ENCODE measurements at places on chromosomes 1 and 21. TPM values are rescaled to one million over a fixed set of nuclear protein-coding genes. Genes with fewer than 3 reads are reported as not detected.
A peak's percentile ranks its signal among the peaks of the same experiment; 100 is the strongest.

Gene PPFIA4
- total RNA-seq = 0.13 TPM

Gene CYYR1
- total RNA-seq = 6.4 TPM

Gene MMEL1
- not detected for total RNA-seq

Gene TCHHL1
- not detected for total RNA-seq

Gene ZNF281
- total RNA-seq = 25.3 TPM

Gene OR2T2
- total RNA-seq = not detected

Gene CASQ2
- not detected for total RNA-seq

Gene AADACL3
- total RNA-seq = not detected

Gene A3GALT2
- not detected for total RNA-seq

Gene SLC16A4
- 25.4 TPM for total RNA-seq

Gene CCDC181
- total RNA-seq = 4.8 TPM

Gene IL19
- not detected for total RNA-seq

Gene KRTAP10-3
- total RNA-seq = not detected

Gene CEPT1
- 25.2 TPM for total RNA-seq

Gene TNNT2
- total RNA-seq = 0.89 TPM

Gene MSH4
- total RNA-seq = 0.08 TPM

- no peak for DNase-seq
Measured at GRCh38 chr1:162236201-162236600, 140.5 kb downstream of the SPATA46 start.

GRCh38 chr1:57620605-57621004, 196.7 kb upstream of the DAB1 start:
- no peak for DNase-seq

GRCh38 chr1:7478142-7478790, 292.8 kb upstream of the VAMP3 start:
- DNase-seq = no peak

GRCh38 chr1:198290089-198290683, 133.4 kb downstream of the NEK7 start:
- DNase-seq = no peak

DNA sequence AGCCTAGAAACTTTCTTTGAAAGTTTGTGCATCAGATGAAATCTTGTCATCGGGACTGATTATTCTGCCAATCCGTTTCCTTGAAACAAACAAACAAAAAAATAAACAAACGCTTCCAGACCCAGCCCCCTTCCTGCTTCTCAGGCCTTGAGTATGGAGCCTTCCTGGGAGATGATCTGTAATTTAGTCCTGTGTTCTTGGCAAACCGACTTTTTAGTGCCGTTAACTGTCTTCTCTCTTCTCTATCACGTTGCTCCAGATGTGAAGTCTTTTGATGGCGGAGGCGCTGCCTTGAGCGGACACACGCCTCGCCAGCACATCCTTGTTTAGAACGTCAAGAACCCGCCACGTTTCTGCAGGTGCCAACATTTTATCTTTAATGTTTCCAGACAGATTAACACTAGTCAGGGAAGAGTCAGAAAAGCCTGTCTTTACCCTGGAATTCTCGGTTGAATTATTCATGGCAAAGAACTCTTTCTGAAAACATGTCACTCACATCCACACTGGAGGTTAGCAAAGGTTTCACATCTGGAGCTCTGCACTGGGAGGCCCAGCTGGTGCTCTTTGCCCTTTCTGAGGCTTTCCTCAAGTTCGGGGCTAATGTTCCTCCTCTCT, 265.7 kb upstream of the C1orf174 start:
- no peak for DNase-seq

DNA sequence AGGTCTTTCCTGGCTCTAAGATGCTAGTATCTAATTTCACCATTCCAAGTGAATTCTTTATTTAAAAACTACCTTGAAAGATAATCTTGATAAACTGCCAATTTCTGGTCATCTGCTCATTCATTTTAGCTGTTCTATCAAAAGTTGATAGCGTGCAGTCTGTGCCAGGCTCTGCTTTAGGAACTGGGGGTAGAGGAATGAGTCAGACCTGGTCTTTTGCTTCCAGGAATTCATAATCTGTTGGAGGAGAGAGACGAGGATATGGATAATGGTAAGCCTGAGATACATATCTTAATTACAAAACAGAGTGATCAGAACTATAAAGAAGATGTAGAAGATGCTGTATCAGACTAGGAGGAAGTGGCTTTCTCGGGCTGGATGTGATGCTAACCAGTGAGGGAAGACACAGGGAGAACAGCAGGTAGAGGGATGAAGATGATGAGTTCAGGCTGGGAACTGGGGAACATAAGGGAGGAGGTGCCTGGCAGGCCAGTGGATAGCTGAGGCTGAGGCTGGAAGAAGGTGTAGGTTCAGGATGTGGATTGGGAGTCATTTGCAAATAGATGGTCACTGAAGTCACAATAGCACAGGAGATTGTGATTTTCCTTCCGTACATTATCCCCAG, 12.3 kb upstream of the PHC2 start:
- DNase-seq = no peak

- DNase-seq = no peak
Measured at GRCh38 chr21:21238629-21239400, 240.6 kb downstream of the NCAM2 start.

DNA sequence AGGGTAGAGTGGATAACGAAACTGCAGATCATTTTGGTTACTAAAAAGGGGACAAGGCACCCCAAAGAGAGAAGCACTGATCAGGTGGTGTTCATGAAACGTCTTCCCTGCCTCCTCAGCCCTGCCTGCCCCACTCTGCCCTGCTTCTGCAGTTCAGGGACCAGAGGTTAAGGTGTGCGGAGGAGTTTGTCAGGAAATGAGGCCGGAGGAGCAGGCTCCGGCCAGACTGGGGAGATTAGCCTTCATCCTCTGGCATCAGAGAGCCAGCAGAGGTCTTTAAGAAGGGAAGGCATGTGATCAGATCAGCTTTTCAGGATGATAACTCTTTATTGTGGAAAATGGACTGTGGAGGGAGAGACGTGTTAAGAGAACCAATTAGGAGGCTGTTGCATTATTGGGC, 291.9 kb upstream of the NR5A2 start:
- DNase-seq = no peak

- no peak for DNase-seq
Measured at GRCh38 chr1:6234502-6235295, 1.1 kb downstream of the ICMT start.

DNA sequence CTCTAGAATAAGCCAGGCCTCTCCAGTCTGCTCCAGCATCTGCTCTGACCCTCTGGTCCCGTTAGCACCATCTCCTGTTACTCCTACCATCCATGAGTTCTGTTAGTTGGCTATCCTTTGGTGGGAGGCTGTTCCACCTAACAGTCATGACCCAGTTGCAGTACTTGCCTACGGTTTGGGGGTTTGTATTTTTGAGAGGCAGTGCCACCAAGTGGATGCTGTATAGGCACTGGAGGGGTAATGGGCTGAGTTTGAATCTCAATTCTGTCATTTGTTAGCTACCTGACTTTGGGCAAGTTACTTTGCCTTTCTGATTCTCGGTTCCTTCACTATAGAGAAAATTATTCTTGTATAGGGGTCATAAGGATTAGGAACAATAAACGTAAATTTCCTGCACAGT, 12.1 kb upstream of the C8B start:
- DNase-seq = no peak

DNA sequence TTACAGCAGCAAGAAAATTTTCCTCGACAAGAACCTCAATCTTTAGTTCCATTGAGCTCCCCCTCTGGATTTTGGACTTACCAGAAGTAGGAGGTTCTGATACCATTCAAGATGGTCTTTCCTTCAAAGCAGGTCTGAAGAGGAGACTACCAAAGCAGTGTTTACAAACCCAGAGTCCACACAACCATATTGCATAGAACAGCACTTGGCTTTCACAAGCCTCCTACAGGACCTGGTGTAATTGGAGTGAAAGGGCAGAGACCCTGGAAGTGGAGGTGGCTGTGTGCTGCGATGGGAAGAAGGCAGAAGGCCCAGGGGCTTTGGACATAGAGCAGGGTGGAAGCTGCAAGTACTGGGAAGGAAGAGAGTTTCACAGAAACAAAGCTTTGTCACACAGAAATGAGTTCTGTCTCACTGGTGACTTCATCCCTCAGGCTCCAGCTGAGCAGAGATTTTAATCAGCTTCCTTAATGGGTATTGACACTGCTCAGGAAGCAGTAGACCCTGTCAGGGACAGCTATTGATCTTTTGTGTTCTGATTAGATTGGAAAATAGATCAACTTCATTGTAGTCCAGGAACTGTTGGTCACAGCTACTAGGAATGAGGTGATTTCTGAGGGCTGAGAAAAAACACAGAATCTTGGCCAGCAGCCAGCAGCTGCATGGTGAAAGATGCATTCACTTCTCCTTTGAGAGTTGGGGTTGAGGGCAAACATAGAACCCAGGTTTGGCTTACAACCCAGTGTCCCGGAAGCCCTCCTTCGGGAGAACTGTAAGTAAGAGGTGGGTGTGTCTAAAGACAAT, 124.0 kb downstream of the SYT2 start:
- no peak for DNase-seq

GRCh38 chr1:245330951-245331350, 176.2 kb downstream of the KIF26B start:
- DNase-seq = no peak

GRCh38 chr1:15272009-15272781, 25.2 kb downstream of the FHAD1 start:
- peak; percentile 37 for DNase-seq

DNA sequence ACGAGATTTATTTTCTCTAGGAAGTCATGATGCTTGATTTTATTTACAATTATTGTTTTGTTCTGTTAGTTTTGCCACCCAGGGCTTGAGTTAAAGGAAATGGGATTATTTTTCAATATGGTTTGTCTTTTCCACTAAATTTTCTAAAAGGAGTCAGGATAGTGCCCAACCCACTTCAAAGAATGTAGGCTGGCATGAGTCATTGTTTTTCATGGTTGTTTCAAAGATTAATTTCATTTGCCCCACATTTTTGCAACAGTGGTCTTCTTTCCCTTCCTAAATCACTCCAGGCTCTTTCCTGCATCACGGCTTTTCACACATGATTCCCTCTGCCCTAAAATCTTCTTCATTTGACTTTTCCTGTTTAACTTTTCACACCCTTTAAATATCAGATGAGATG, 2.5 kb downstream of the SLAMF6 start:
- no peak for DNase-seq

DNA sequence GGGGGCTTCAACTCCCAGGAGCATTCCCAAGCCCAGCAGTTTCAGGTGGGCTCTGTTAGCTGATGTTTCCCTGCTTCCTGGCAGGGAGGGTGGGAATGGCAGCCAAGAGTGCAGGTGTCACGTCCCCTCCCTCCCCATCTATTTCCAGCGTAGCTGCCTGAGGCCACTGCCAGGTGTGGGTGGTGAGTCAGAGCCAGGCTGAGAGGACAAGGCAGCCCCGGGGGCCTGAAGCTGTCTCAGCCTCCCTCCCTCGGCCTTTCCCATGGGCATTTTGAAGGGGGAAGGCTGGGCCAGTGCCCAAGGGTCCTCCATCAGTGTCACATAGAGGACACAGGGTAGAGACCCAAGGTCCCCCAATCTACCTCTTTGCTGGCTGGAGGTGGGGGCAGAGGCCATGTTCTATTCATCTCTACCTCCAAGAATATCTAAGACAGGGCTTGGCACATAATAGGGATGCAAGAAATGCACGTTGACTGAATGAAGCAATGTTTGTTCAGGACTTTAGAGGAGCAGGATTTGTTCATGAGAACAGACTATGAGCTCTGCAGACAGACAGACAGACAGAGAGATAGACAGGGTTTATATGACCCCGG, 34.4 kb upstream of the ID3 start:
- peak; percentile 67 for DNase-seq

- DNase-seq = no peak
Measured at GRCh38 chr1:243594455-243594854, 255.6 kb downstream of the AKT3 start.

DNA sequence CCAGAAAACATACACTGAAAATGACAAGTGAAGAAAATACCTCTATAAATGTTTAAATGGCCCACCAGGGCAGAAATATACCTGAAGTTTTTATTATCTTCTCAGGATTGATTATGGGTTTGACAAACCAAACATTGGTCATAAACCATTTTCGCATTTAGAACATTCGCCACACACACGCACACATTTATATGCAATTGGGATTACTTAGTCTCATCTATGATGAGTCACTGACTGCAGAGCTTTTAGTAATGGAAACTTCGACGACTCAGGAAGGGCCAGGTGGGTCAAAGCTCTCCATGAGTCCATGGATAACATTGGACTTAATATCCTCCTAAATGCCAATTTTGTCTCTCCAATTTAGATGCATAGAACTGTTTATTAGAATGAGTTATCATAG, 16.9 kb downstream of the NRDC start:
- DNase-seq = no peak

- no peak for DNase-seq
Measured at GRCh38 chr1:6011161-6011945, 19.1 kb upstream of the NPHP4 start.

- DNase-seq = no peak
Measured at GRCh38 chr1:46343705-46344104, 3.1 kb downstream of the NSUN4 start.

- no peak for DNase-seq
Measured at GRCh38 chr1:43312212-43312623, 11.4 kb downstream of the TIE1 start.

GRCh38 chr1:67313934-67314671, 6.4 kb downstream of the IL12RB2 start:
- no peak for DNase-seq

DNA sequence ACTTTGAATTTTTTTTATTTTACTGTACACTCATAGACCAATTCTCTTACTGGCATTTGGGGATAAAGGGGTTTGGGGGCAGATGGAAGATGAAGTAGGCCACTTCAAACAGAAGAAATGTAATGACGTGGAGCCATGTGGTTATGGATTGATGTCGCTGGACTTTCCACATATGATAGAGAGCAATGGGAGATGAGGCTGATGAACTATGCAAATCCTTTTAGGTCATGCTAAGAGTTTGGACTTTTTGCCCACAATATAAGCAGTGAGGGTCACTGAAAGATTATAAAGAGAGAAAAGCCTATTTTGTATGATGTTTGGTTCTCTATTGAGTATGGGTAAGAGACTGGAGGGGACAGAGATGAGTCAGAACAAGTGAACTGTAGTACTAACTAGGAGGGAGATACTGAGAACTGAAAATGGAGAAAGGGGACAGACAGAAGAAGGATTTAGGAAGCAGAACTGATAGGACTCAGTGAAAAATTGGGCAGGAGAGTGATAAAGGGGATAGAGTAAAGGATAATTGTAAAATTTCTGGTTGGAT, 9.2 kb downstream of the C1orf21 start:
- DNase-seq = no peak

DNA sequence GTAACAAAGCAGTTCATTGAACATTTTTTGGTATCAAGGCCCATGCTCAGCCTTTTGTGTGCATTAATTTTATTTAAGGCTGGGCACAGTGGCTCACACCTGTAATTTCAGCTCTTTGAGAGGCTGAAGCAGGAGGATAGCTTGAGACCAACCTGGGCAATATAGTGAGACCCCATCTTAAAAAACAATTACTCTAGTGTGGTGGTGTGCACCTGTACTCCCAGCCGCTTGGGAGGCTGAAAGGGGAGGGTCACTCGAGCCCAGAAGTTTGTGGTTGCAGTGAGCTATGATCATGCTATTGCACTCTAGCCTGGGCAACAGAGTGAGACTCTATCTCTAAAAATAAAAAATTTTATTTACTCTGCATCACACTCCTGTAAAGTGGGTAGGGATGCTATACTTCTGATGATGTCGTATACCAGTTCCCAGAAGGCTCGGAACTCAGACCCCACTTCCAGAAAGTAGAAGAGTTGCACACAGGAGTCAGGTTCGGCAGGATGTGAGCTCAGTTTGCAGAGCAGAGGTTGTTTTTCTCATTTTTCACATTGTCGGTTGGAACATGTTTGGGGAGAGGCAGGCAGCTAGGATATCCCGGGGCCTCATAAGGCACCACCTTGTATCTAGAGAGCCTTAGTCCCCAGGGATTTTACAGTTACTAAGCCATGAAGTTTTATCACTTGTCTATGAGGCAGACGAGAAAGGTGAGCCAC, 144.6 kb downstream of the GALNT2 start:
- DNase-seq = no peak

All from kidney epithelial cell (primary cell).